ENCODE measurements at places on chromosomes 1 and 21.

GRCh38 chr1:105700723-105701122 lies 1355.8 kb upstream of the PRMT6 start:
- DNase-seq, result no peak

- no peak for DNase-seq
These were observed 28.0 kb upstream of the PAX7 start for GRCh38 chr1:18602533-18603211.

DNA sequence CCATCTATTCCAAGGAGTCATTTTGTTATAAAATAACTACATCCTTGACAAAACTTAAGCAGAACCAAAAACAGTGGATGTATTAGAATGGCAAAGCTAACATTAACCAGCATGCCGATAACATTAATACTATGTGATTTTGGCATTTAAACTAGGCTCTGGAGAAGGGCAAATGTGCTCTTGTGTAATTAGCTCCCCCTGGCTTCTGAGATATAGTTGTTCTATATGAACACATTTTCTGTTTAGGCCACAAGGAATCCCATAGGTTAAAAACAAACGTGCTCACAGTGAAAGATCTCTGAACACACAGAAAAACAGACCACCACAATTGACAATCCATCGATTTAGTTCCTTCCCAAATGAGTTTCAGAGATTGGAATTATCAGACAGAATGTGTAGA lies 57.4 kb upstream of the TARS2 start:
- DNase-seq, result peak; percentile 6

DNA sequence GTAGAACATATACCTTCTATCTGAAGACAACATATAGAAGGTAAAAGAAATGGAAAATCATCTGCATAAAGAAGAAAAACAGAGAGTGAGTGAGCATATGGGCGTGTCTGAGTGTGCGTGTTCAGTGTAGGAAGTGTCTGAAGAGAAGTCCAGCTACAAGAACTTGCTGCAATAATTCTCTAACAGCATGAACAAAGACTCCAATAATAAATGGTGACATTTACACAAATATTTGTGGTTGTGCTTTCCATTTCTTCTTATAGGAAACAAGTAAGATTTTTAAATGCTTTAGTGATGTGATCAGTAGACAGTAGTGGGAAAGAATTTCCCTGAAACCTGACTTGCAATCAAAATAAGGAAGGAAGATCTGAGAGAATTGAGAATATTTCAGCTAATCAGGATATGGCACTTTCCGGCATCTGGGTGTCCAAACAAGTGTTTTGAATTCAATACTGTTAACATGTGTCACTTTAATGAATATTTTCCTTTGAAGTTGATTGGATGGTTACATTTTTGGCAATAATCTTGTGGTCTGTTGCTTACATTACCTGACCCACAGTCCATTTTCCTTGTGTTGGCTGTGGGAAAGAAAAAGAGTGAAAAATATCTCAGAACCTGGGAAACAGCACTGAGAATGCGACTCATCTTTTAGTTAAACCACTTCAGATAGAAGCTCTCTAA lies 154.0 kb downstream of the TGFB2 start:
- no peak for DNase-seq

DNA sequence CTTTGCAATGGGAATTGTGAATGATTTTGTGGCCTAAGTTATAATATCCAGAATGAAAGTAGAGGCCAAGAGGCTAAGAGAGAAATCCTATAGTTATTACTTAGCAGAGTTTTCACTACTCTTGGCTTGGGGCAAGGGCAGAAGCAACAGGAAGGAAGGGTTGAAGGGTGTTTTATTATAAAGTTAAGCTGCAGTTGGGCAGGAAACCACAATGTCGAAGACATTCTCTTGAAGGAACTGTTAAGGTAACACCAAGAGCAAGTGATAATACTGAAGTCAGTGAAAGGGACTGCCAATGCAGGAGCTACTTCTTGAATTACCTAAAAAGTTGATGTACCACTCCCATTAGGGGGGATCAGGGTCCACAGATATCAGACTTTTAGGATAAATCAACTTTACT lies 8.3 kb downstream of the XCL2 start:
- no peak for DNase-seq

GRCh38 chr1:178578541-178578940 lies 65.6 kb downstream of the TEX35 start:
- DNase-seq, result peak; percentile 28

GRCh38 chr1:68270951-68271350 lies 38.6 kb upstream of the WLS start:
- DNase-seq, result no peak

GRCh38 chr1:176864211-176864610 lies 300.3 kb downstream of the ASTN1 start:
- no peak for DNase-seq

- no peak for DNase-seq
These were observed 152.2 kb downstream of the SIPA1L2 start for GRCh38 chr1:232477728-232478127.

DNA sequence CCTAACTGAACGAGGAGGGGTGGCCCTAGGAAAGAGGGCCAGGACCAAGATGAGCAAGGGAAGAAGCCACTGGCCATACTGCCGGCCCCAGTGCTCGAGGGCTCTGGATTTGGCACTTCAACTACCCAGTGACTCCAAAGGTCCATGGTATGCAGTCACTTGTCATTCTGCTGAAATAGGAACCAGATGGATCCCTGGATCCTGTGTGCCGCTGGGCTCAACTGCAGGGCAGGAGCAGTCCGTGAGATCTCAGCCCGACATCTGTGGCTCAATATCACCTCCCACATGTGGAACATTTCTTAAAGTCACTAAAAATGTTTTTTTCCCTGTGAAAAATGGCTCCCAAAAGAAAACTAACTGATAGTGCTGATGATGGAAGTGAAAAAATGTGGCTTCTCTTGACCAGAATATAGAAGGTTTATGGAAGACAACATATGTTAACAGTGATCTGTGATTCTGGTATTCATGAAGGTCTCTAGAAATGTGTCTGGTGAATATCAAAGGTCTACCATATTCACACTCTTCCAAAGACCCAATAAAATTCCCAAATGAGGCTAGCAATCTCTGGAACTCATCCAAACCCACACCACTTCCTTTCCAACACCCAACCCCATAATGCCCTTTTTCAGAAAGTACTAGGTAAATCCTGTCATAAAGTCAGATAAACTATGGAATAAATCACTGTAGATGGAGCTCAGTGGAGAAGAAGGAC lies 24.1 kb downstream of the PAFAH2 start:
- DNase-seq, result no peak

- peak; percentile 39 for DNase-seq
These were observed 29.6 kb upstream of the RGS1 start for GRCh38 chr1:192545896-192546521.

- no peak for DNase-seq
These were observed 40.9 kb downstream of the ELK4 start for GRCh38 chr1:205590777-205591513.

GRCh38 chr1:165476776-165477175 lies 31.9 kb upstream of the RXRG start:
- DNase-seq, result no peak

GRCh38 chr1:45013551-45014209 lies 1.6 kb downstream of the UROD start:
- no peak for DNase-seq
